ENCODE measurements at places on chromosomes 2 and 18.
A peak's percentile ranks its signal among the peaks of the same experiment; 100 is the strongest.

GRCh38 chr2:152443771-152444170 is 108.8 kb downstream of the FMNL2 start:
- no peak for DNase-seq

- DNase-seq, result peak; percentile 46
These were observed 60.5 kb downstream of the G6PC2 start for GRCh38 chr2:168961450-168962229.

DNA sequence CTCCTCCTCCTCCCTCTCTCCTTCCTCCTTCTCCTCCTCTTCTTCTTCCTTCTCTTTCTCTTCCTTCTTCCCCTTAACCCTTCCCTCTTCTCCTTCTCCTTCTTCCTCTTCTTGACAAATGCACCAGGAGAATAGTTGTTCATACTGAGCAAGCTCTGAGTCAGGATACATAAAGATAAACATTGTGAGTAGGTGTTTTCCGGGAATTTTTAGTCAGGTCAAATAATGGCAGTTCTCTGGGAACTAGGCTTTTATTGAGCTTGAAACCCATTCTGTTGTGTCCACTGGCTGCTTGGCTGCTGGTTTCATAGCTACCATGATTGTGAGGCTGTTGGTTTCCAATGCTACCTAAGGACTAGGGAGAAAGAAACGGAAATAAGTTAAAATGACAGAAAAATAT is 1144.7 kb upstream of the DDX18 start:
- no peak for DNase-seq

DNA sequence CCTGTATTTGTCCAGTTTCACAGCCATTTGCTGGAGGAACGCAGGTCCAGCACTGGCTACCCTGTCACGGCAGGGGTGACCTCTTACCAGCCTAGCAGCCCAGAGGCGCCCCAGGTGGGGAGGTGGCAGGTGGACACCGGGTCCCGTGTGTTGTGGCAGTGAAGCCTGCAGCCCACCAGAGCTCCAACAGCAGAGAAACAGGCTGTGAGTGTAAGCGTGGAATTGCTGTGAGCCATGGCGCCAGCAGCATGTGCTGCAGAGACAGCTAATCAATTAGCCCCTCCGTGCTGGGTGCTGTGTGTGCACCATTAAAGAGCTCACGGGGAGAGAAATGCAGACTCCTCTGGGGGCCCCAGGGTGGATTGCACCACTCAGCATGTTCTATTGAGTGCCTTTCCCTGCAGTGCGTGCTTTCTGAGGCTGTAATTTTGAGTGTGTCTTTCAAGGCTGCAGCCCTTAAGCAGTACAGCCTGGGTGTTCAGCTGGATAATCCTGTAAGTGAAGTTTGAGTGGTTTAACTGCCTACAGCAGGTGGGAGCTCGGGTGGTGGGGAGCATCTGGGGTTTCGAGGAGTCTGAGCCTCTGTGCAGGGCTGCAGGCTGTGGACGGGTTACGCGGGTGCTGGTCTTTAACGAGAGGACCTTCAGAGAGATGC is 15.9 kb downstream of the RTP5 start:
- DNase-seq, result no peak

DNA sequence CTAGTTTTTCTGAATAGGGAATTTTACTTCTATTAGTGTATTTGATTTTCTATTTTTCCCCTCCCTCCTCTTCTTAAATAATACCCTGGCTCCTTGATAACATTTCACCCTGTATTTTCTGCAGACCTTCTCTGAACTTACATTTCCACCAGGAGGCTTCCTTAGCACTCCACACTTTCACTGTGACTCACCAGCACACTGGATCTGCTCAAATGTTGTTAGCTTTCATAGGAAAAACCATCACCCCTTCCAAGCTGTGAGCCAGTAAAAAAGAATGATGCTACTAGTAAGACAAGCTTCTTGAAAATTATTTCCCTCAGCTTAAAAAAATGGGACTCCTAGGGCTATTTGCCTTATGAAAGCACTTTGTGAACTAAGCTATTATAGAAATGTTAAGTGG is 16.1 kb downstream of the SUPT7L start:
- no peak for DNase-seq

DNA sequence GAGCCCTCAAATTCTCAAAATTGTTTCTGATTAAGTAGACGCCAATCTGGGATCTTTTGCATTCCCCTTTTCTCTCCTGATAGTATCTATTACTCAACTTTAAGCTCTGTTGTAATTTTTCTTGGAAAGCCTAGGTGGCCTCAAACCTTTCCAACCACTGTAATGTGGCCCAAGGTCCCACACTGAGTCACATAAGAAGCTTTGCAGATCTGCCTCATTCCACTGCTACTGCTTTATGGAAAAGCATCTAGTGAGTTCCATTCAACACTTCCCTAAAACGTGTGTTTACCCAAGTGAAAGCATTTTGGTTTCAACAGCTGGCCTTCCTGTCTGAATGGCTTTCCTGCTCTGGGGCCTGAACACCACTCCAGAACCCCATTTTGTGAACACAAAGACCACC is 493.6 kb upstream of the SPHKAP start:
- peak; percentile 32 for DNase-seq

- no peak for DNase-seq
These were observed 9.6 kb downstream of the CNGA3 start for GRCh38 chr2:98355881-98356280.

- DNase-seq, result no peak
These were observed 182.7 kb upstream of the GLI2 start for GRCh38 chr2:120552800-120553481.

DNA sequence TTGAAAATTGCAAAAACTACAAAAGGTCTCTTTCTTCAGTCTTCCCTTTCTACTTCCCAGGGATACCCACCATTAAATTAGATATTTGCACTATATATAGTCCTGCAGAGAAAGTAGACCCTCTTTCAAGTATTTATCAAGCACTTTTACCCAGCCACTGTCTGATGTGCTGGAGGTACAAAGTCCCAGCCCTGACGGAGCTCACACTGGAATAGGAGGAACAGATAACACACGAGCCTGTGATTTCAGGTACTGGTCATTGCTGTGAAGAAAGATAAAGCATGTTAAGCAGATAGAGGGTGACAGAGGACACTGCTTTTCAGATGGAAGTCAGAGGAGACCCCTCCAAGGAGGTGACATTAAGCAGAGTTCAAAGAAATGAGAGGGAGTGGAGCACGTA is 19.6 kb downstream of the SEC11C start:
- no peak for DNase-seq

DNA sequence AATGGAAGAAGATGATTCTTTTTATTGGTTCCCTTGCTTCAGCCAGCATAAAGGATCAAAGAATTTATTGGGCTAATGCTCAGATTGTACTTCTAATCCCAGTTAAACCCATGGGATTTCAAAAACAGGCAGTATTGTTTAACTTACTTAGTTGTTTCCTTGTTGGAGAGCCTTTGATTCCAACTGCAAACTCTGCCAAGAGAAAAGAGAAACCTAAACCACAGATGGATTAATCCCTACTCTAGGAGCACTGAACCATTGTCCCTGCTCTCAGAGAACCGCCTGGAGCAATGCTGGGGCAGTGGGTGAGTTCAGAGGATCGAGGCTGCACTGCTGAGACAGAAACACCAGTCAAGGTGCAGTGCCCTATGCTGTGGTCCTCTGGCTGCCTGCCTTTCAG is 44.9 kb upstream of the SIGLEC15 start:
- DNase-seq, result no peak

- DNase-seq, result no peak
These were observed 390 bp downstream of the PCARE start for GRCh38 chr2:29073933-29074332.

DNA sequence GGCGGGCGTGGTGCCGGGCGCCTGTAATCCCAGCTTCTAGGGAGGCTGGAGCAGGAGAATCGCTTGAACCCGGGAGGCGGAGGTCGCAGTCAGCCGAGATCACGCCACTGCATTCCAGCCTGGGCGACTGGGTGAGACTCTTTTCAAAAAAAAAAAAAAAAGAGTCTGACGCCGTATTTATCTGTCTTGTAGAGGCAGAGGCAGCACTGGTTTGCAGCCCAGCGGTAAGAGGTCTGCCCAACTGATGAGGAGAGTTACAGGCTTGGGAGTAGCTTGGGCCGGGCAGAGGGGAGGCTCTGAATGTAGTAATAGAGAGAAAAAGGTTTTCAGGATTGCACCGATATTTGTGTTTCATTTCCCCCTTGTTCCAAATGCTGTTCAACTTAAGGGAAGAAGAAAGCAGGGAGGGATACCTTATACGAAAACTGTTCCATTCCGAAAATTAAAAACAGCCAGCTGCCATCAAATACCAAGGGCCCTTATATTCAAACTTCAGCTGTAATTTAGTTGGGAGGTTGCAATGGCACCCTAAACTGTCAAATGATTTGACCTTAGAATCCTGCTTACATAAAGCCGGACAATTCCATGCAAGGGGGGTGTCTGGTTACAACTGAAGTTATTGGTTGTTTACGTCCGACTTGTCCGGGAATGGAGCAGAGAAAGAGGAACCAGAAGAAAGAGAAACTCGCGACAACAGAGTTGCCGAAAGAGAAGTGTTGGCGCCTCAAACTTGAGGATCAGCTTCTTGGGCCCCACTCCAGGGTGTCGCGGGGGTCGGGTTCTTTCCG is 9.2 kb upstream of the SP9 start:
- no peak for DNase-seq

- DNase-seq, result no peak
These were observed 10.4 kb downstream of the HS6ST1 start for GRCh38 chr2:128308284-128308731.

GRCh38 chr2:26735097-26735496 is 29.0 kb upstream of the SLC35F6 start:
- peak; percentile 87 for DNase-seq

DNA sequence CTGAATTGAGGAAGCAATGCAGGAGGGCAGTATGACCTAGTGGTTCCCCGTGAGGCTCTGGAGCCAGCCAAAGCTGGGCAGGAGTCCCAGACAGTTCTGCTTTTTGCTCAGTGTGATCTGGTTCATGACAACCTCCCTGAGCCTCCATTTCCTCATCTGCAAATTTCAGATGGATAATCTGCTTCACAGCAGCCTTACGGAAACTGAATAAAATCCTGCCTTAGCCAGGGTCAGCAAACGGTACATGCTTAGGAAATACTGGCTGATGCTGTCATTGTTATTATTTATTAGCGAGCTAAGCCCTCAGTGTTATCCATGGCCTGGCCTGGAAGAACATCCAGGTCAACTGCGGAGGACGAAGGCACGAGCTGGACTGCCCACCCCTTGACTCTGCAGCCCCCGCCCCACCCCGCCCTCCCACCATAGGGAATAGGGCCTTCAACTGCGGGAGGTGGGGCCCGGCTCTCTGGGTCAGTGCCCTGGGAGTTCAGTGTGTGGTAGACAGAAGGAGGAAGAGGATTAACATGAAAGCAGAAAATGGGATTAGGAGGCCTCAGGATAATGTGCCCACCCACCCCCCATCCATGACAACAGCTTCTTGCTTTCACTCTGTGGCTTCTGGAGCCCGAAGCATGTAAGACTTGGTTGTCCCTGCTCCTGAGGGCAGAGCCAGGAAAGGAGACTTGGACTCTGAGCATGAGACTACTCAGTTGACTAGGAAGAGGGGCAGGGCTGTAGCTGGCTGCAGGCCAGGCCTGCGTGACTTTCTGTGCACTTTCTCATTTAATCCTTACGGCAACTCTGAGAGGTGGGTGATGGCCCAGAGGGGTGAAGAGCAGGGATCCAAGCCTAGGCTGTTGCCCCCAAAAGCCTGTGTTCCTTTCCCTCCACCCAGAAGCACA is 13.1 kb downstream of the PKDCC start:
- DNase-seq, result no peak

GRCh38 chr2:21657445-21657844 is 533.7 kb downstream of the TDRD15 start:
- no peak for DNase-seq

- no peak for DNase-seq
These were observed 10.9 kb downstream of the RBM45 start for GRCh38 chr2:178123163-178123562.

DNA sequence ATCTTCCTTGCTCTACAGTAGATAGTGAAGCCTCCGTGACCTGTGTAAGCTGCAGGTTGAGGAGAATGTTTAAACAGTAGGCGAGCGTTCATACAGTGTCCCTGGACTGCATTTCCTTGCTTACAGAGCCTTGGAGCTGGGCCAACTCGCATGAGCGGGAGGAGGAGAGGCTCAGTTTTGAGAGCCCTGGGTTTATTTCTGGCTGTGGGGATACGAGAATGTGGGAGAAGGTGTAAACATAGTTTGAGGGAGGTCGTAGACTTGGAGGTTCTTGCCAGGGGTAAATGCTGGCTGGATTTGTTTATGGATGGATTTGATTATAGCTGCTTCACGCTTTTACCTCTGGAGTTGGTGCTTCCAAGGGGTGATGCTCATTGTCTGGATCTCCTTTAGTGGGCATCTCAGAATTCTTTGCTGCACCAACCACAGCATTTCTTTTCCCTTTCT is 20.8 kb downstream of the CRIM1 start:
- no peak for DNase-seq

GRCh38 chr2:192546565-192546964 is 351.8 kb upstream of the TMEFF2 start:
- DNase-seq, result no peak

DNA sequence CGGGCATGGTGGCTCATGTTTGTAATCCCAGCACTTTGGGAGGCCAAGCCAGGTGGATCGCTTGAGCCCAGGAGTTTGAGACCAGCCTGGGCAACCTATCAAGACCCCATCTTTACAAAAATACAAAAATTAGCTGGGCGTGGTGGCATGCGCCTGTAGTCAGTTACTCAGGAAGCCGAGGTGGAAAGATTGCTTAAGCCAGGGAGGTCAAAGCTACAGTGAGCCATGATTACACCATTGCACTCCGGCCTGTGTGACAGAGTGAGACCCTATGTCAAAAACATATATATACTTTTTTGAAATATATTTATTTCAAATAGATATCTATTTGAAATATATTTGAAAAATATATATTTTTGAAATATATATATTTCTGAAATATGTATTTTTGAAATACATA is 10.9 kb downstream of the OSBPL1A start:
- DNase-seq, result no peak

GRCh38 chr18:56726906-56727305 is 75.7 kb downstream of the WDR7 start:
- DNase-seq, result no peak

DNA sequence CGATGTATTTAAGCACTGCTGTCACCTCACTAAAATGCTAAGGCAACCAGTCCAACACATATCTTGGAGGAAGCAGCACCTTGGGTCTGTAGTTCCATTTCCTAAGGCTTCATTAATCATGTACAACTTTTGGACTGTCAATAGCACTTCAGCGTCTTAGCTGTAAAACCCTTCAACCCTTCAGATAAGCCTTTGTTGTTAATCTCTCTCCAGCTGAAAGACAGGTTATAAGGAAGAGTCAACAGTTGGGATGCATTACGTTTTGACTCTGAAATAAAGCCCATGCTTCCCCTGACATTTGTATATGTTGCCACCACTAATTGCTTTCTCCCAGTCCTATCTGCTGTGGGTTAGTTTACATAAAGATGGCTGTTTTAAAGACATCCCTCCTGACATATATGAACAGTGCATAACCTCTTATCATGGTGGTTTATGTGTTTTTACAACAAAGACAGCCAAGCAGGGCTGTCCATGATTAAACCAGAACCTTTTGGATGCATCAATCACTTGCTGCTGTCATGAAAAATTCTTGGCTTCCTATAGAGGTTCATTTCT is 81.5 kb downstream of the EPHA4 start:
- DNase-seq, result no peak
